ENCODE measurements at places on chromosomes 3 and 15.

- DNase-seq = no peak
Measured at GRCh38 chr3:171049861-171050444, 23.4 kb upstream of the SLC2A2 start.

DNA sequence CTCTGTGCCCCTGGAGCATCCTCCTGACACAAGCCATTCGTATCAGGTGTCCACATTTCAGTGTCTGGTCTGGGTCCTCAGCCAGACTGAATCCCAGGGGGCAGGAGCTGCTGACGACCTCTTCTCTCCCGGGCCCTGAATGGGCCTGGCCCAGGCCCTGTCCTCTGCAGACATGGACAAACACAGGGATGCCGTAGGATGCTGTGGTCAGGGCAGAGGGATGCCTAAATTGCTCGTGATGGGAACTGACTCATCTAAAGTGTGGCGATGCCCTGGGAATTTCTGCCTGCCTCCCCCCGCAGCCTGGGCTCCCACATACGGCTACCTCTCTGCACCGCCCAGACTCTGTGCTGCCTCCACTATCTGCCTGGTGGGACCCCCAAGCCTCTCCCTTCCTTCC lies 58.5 kb upstream of the CTSH start:
- no peak for DNase-seq

DNA sequence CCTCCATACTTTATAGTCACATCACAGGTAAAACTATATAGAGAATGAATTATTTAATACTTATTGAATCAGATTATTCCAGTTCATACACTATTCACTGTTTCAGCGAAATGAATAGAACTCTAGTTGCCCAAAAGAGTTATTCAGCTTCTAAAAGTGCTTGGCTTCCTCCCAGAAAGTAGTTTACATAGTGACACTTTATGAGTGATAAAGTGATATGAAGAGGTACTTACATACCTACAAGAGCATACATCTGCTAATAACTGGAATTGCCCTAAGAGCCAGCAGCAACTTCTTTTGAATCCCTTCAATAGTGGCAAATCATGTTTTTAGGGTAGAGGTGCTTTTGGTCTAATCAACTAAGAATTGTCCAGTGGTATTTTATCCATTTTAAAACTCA lies 635.1 kb upstream of the AGTR1 start:
- no peak for DNase-seq

DNA sequence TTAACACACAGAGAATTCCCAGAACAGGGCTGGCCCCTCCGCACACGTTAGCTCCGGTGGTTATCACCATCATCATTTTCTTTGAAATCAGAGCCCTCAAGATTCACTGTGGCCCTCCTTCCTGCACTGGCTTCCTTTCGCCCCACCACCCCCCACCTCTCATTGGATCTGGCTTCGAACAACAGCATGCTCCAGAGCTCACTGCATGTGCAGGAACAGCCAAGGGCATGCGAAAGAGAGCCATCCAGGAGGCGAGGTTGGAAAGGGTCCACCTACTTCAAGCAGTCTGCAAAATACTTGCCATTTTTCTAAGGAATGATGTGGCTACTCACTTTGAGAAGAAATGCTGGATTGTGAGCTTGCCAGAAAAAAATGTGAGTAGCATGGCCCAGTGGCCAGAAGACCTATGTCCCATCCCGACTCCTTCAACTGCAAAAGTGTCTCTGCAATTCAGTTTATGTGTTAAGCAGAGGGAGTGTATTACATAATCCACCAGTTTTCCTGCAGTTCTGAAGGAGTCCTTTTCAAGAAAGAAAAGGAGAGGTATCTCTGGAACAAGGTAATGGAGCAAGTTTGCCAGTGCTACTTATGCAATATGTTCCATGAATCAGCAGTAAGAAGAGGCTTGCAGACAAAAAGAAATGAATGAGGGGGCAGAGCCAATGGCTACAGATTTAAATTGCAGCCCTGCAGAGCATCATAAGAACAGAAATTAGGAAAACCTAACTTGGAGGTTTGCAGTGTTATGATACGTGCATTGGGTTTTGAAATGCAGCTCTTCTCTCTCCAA lies 92.8 kb downstream of the OCA2 start:
- no peak for DNase-seq

GRCh38 chr15:74453925-74454763 lies 6.8 kb downstream of the UBL7 start:
- no peak for DNase-seq

GRCh38 chr3:134542287-134542958 lies 56.6 kb downstream of the CEP63 start:
- DNase-seq = no peak

DNA sequence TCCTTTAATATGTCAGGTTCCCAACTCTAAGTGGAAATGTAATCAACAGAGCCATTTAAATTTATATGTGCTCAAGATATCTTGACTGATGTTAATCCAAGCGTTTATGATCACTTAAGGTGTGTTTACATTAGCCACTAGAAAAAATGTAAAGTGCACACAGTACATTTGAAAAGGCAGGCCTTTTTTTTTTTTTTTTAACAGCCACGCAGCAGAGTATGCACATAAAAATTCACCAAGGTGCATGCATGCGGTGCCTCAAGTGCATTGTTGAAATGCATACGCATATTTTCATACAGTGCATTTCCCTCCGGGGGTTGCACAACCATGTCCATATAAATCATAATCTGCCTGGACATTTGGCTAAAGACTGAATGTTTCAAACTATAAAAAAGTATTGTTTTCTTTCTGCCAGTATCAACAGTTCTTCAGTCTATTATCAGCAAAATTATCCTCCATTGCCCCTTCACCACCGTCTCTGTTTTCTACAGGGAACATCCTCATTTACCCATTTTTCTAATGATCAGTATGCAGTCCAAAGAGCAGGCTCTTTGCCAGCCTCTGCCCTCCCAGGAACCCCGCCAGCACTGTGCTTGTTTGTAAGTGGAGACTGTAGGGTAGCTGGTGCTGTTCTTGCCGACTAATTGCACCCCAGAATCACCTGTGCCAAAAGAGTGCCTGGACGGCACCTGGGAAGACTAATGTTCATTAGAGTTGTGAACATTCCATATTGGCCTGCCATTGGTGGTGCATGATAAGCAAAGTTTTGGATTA lies 611.2 kb upstream of the CFAP20DC start:
- no peak for DNase-seq

DNA sequence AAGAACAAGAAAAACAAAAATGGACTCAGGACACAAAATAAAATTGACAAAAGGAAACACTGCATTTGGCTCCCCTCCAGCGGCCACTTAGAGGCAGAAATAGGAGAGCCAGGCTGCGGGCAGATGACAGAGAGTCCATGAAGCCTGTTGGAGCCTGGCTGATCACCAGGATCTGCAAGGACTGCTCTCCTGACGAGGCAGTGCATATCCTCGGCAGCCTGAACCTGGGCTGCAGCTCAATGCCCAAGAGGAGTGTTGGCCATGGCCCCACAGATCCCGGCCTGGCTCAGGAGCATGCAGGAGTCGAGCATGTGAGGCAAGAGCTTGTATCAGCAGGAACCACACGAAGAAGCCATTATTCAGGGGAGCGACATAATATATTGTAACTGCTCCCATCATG lies 199.8 kb downstream of the STT3B start:
- DNase-seq = no peak

DNA sequence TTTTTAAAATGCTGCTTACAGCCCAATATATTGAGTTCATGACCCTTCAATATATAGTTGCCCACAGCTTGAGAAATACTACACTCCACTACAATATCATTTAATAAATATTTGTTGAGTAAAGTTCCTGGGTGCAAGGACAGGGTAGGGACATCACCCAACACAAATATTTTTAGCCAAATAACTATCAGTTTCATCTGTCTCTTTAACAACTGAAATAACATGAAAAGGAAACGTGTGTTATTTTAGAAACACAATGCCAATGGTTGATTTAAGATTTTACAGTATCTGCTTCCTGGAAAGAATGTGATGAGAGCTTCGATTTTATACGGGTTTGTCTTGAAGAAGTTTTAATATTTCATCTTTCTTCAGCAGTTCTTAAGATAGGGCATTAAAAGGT lies 67.7 kb upstream of the CDV3 start:
- DNase-seq = no peak

- no peak for DNase-seq
Measured at GRCh38 chr3:178260887-178261565, 275.2 kb upstream of the KCNMB2 start.

DNA sequence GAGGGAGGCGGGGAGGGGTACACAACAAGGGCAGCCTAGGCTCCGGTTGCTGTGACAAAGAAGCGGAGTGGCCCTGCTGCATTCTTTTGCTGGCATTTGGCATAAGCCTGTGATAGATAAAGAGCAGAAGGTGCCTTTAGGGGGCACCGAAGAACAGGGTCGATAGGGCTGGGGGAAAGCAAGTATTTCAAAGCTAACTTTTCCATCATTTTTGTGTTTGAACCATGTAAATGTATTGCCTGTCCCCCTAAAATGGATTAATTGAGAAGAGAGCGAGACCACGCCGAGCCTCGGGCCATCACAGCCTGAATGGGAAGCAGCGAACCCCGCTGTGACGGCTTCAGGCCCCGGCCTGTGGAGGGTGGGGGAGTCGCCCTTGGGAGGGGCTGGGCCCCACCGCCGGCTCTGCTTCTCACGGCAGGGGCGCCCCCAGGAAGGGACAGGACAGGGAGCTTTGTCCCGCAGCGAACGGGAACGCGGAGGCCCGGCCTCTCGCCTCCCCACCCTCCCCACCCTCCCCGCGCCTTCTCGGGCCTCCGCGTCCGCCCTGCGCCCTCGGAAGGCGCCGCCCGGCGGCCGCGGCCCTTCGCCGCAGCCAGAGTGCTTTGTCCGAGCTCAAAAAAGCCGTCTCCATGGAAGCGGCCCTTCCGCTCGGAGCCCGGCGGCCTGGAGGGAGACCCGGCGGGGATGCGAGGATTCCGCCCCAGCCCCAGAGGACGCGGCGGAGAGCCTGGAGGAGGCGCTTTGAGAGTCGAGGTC lies 32.4 kb upstream of the ALDH1L1 start:
- peak; percentile 88 for DNase-seq

GRCh38 chr3:25723802-25724201 lies 59.1 kb upstream of the TOP2B start:
- DNase-seq = no peak
